ENCODE measurements at places on chromosomes 1 and 21.

- DNase-seq, result no peak
Observed at GRCh38 chr21:34221331-34222030, 142.3 kb upstream of the KCNE2 start.

DNA sequence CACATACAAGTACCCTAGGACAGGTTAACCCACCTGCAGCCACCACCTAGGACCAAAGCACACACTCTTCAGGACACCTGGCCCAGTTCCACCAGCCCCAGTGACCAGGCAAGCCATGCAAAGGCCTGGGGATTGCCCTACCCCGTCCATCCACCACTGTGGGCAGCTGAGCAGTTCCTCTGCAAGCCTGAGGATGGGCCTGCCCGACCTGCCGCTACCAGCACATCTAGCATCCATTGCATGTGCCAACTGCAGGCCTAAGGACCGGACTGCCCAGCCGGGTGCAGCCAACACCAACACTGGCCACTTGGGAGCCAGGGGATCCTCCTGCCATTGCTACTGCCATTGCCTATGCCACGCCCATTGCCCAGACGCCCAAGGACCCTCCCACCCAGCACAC is 558.3 kb downstream of the SMYD3 start:
- DNase-seq, result no peak

DNA sequence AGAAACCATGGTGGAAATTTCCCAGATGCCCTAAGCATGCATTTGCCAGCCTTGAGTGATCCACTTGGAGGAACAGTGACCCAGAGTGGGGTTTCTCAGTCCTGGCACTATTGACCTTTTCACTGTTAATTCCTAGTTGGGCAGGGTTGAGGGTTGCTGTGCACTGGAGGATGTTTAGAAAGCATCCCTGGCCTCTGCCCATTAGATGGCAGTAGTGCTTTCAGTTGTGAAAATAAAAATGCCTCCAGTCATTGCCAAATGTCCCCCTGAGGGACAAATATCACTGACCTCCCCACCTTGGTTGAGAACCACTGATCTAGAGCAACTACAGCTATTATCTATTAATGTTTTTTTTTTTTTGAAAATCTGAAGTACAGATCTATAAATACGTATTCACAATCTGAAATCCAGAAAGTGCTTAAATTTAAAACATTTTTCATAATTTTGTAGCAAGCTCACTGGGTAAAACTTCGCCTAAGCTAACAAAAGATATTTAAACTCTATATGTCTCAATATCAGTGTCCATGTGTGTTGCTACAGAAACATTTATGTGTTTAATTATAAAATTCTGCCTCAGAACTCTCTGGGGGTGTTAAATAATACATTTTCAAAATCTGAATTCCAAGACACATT is 27.3 kb downstream of the F3 start:
- no peak for DNase-seq

DNA sequence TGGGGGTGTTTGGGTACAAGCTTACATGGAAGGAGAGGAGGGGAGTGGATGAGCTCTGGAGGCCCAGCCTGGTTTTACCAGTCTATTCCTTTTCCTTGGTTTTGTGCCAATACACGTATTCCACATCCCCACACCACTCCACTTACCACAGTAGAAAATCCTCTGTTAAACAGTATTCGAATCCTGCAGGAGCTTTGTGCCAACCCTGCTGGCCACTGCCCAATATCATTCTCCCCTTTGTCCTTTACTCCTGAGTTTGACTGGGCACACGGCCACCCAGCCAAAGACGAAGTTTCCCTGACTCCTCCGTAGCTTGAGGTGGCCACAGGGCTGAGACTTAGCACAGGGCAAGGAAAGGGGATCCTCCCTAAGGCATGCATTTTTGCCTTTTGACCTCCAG is 61.6 kb downstream of the TMCO4 start:
- DNase-seq, result no peak

- DNase-seq, result no peak
Observed at GRCh38 chr1:173418107-173418985, 58.8 kb upstream of the PRDX6 start.

DNA sequence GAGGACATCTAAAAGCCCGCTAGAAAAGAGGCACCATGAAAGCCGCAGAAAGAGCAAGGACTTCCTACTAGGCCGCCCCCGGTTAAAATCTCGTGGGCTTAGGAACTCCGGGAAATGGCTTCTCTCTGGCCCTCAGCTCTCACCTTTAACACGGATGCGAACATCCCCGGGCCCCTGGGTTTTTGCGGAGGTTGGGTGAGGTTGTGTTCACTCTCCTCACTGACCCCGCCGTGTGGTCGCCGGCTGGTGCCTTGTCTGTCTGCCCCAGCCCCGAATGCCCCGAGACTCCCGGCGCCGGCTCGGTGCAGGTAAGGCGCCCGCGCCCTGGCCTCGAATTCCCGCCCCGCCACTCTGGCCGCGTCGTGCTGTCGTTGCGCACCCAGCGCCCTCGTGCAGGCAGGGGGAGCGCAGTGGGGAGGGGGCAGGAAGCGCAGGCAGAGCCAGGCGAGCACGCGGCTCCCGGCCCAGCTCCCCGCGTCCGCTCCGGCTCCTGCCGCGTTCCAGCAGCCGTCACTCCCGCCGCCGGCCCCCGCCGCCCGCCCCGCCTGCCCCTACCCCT is at the start of gene SHISAL2A:
Gene SHISAL2A (plus strand): TSS at position 437 of the 559 bp plus-strand sequence. CDS start 326 bp downstream, outside the sequence.
- DNase-seq, result peak; percentile 55

DNA sequence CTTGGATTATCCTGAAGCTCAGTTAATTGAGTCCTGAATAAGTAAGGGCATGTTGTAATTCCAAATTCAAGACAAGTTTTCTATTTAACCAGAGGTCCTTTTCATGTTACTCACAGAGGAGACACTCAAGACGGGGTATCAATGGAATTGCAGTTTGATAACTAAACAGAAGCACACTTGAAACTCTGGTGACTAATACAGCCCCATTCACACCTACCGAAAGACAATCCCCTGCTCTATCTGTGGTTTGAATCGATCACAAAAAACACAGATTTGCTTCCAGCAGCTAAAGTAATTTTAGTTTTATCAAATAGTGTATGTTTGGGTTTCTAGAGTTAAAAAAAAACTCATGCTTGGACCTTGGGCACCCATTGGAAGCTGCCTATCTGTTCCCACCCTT is 60.4 kb downstream of the TEX35 start:
- no peak for DNase-seq

GRCh38 chr1:116379674-116380498 is 6.8 kb downstream of the ATP1A1 start:
- DNase-seq, result no peak

- DNase-seq, result no peak
Observed at GRCh38 chr1:220884109-220884980, 5.1 kb downstream of the HLX start.

GRCh38 chr1:66048011-66048410 is 255.3 kb downstream of the PDE4B start:
- DNase-seq, result no peak

DNA sequence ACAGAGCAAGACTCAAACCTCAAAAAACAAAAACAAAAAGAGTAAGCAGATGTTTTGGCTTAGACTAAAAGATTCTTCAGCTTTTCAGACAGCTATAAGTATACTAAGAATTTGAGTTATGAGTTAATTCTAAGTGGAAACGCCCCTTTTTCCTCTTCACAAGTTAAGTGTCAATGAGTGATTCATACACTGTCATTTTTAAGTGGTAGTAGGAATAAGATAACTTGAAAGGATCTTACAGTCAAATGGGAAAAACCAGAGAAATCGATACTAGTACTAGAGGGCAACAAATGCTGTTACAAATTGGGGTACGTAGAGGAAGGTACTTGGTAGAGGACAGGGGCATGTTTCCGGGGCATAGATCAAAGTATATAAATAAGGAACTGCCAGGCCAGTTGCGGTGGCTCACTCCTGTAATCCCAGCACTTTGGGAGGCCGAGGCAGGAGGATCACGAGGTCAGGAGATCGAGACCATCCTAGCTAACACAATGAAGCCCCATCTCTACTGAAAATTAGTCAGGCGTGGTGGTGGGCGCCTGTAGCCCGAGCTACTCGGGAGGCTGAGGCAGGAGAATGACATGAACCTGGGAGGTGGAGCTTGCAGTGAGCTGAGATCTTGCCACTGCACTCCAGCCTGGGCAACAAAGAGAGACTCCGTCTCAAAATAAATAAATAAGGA is 7.4 kb downstream of the H3-3A start:
- no peak for DNase-seq

DNA sequence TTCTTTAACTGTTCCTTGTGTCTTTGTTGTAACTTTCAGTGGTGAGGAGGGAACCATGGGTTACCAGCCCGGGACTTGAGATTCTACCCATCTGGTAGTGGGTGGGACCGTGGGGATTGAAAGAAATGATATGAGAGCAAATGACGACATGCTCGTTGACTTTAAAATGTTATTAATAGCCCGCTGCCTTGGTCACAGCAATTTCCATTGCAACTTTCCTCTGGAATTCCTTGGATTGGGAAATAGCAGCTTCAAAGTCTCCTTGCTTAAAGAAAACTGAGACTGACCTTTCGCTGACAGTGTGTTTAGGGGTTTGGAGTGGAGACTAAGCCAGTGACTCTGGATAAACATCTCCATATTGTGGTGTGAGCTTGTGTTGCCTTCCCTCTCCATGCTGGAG is 44.2 kb upstream of the MARK1 start:
- DNase-seq, result no peak

GRCh38 chr1:1080951-1081310 is 6.8 kb upstream of the RNF223 start:
- no peak for DNase-seq

DNA sequence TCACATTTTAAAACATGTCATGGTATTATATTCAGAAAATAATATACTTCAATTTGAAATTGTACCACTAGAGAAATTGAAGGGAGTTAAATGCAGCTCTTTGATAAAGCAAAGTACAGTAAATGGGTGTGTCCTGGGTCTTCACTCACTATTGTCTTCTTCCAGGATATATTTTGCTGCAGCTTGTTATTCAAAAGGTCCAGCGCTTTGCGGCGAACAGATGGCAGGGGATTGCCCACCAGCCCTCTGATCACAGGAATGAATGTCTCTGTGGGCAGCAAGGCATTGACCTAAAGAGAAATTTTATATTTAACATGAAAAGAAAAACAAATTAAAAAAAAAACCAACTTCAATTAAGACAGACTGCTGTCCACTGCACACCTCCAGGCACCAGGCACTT is 35.1 kb downstream of the LGALS8 start:
- no peak for DNase-seq

- no peak for DNase-seq
Observed at GRCh38 chr1:82695443-82695842, 894.7 kb downstream of the ADGRL2 start.

GRCh38 chr1:52022133-52022532 is 11.5 kb downstream of the KTI12 start:
- DNase-seq, result no peak

DNA sequence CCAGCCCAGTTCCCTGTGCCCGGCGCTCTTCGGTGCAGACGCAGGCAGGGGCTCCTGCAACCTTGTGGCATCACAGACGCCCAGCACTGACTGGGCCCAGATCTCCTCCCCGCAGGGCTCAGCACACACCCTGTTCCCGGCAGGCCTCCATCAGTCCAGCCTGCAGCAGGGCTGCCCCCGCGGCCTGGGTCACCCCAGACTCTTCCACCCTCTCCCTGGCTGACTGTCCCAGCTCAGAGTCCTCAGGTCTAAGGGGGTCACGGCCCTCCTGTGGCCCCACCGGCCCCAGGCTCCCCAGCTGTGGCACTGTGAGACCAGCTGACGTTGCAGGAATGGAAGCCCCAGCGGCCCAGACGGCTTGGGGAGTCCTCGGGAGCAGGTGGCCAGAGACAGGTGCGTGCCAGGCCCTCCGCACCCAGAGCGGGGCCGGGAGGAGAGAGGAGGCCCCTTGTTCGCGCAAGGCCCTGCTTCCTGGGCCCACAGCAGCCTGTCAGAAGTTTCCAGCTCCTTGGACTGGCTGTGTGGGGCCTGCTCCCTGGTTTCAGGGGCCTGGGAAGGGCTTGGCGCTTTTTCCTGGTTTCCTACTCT is 4.2 kb downstream of the B3GALT6 start:
- DNase-seq, result no peak

DNA sequence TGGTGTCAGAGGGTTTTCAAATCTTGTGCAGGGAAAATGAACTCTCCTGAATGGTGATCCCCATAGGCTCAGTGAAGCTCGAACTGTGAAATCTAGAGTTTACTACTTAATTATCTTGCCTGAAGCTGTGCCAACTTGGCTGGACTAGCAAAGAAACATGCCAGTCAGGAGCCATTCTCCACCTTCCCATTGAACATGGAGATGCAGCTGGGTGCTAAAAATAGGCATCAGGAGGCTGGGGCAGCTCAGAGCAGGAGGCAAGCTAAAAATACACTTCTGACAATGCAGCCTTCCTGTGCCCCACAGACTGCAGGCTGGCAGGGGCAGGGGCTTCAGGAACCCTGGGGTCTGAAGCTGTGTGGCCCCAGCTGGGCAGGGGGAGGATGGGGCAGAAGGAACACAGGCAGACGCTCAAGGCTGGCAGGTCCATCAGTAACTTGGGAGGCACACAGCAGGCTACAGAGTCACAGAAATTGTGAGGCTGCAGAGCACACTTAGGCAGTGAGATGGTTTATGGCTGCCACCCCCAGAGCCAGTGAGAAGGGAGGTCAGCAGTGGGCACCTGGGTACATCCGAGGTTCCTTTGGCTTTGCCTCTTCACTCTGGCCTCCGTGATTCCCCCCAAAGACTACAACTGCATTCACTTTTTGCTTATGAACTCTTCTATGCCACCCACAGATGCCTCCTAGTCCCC is 155.4 kb upstream of the KCND3 start:
- DNase-seq, result no peak

- no peak for DNase-seq
Observed at GRCh38 chr21:38467374-38467773, 30.9 kb downstream of the ERG start.

DNA sequence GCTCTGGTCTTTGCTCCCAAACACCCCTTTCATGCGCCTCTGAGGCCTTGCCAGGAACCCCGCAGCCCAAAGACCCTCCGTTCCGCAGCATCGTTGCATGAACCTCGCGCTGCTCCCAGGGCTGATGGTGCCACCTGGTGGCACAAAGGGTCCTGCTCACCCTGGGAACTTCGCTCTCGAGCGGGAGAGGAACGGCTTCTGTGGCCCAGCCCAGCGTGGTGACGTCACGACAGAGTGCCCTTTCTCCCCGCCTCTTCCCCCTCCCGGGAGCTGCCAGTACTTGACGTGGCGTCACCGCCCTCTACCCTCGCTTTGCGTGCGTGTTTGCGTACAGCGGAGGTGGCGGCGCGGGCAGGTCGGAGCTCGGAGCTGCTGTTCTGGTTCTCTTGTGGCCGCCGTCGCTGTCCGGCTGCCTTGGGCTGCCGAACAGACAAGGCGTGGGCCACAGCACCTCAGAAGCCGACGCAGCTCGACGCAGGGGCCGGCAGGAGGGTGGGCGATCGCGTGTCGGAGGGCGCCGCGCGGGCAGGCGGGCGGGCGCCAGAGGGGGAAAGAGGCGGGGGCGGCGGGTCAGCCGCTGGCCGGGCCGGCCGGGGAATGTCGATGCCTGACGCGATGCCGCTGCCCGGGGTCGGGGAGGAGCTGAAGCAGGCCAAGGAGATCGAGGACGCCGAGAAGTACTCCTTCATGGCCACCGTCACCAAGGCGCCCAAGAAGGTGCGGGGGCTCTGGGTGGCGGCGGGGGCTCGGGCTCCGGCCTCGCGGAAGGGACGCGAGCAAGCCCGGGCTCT is at the start of gene AHCYL1:
Gene AHCYL1 (plus strand): TSS at position 310 of the 791 bp plus-strand sequence. CDS start 288 bp downstream, at position 598.
- peak; percentile 97 for DNase-seq

GRCh38 chr1:46611691-46612221 is 4.9 kb downstream of the MOB3C start:
- DNase-seq, result no peak

- DNase-seq, result no peak
Observed at GRCh38 chr1:206010060-206010459, 6.9 kb upstream of the RAB7B start.

- DNase-seq, result no peak
Observed at GRCh38 chr1:205447457-205448341, 8.1 kb downstream of the BLACAT1 start.

Data from stimulated activated CD8-positive, alpha-beta memory T cell treated with anti-CD3 and anti-CD28 coated beads, Interleukin-12 subunit alpha, Interleukin-12 subunit beta, amount 100 ng/mL, for 4 hours (primary cell).